ENCODE measurements at places on chromosomes 7 and 10.
A peak's percentile ranks its signal among the peaks of the same experiment; 100 is the strongest.

- no peak for DNase-seq
Measured at GRCh38 chr7:158447506-158448171, 140.0 kb downstream of the PTPRN2 start.

- no peak for DNase-seq
Measured at GRCh38 chr7:17422966-17423365, 124.5 kb downstream of the AHR start.

- DNase-seq: no peak
Measured at GRCh38 chr10:13056456-13057077, 43.4 kb upstream of the OPTN start.

- DNase-seq: no peak
Measured at GRCh38 chr7:4249241-4249640, 432.9 kb upstream of the FOXK1 start.

DNA sequence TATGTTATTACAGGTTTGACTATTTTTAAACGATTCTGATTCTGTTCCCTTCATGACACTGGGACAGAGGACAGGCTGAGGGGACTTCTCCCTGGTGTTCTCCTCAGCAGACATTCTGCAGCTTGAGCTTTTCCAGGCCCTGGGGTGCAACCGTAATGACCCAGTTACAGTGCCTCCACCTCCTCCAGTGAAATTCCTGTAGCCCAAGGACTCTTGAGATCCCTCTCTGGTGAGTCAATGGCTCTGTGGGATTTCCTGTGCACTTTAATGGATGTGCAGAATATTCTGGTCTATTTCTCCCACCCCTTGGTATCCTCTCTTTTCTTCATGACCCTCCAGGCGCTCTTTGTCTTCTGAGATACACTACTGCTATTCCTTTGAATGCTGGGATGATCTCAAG, 319.3 kb downstream of the INHBA start:
- DNase-seq: no peak

DNA sequence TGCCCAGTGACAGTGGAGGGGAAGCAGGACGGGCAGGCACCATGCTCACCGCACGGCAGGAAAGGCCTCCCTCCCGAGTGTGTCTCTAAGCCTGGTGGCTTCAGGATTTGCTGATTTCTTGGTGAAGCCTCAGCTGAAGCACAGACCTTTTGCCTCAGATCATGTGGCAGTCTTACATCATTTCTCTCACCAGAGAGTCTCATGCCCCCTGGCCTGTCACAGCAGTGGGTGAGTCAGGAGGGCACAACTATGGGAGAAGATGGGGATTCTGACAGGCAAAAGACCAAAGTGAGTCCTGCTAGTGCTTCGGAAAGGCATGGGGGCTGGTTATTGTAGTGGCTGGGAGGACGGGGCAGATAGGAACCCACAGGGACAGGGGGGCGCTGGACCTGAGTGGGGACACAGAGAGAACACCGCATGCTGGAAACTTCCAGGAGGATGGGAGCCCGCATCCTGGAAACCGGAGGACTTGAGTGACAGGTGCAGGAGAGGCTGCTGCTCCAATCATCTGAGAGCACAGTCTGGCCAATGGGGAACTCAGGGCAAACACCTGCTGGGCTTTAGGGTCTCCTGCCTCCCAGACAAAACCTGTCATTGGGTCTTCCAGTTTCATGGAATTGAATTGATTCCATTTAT, 166.8 kb downstream of the ADARB2 start:
- no peak for DNase-seq

DNA sequence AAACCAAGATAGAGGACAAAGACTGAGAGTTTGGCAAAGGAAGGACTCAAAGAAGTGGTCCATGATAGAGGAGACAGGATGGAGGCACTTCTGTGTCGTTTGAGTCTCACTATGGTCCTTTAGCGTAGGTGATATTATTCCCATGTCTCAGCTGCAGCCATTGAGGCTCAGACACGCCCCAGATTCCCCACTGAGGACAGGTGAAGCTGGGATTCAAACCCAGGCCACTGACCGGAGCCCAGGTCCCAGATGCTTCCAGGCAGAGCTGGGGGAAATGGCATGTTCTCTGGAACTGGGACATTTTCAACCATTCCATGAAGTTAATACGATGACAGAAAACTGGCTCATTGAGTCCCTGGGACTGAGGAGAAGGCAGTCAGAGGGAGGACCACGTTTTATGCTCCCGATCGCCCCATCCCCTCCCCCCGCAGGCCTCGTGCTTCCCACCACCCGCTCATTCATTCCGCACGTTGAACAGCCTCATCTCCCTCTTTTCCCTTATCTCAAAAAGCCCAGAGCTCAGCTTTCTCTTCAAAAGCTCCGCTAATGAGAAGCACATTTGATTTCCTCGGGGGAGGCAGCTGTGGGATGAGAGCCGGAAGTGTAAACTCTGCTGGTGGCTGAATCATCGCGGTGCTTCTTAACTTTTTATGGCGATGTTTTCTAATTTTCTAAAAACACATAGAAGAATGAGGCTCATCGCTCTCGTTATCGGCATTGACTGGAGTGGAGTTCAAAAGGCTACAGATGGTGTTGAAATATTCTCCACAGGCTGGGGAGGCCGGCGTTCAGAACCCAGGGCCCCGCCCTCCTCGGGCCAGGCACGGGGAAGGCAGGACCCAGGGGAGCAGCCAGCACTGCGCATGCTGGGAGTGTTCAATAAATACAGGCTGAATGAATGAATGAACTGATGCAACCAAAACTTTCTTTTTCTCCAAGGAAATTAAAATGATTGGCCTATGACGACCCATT, 64.0 kb downstream of the OAT start:
- peak; percentile 95 for DNase-seq

GRCh38 chr7:157292770-157293412, 43.9 kb upstream of the DNAJB6 start:
- no peak for DNase-seq

GRCh38 chr7:94453898-94454297, 55.7 kb upstream of the CASD1 start:
- DNase-seq: no peak

- peak; percentile 81 for DNase-seq
Measured at GRCh38 chr7:95478272-95479037, 7.3 kb upstream of the ASB4 start.

DNA sequence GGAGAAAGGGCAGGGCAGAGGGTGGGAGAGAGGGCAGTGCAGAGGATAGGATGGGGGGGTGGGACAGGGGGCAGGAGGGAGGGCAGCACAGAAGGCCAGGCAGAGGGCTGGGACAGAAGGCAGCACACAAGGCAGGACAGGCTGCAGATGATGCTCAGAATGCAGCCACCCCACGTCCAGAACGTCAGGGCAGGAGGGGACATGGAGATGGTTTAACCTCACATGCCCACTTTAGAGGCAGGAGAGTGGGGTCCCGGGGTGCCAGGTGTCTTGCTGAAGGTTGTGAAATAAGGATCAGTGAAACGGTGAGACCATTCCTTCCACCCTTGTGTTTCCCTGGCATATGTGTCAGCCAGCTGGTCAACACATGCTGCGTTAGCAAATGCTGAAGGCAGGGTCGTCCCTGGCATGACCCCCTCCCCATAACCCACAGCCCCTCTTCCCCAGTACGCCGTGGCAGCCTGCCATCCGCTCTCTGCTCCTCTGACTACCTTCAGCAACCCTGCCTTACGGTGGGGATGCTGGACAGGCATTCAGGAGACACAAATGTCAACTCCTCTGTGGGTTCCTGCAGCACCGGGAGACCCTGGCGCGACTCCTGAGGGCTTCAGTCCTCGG, 592.1 kb downstream of the DNAJB6 start:
- DNase-seq: no peak

DNA sequence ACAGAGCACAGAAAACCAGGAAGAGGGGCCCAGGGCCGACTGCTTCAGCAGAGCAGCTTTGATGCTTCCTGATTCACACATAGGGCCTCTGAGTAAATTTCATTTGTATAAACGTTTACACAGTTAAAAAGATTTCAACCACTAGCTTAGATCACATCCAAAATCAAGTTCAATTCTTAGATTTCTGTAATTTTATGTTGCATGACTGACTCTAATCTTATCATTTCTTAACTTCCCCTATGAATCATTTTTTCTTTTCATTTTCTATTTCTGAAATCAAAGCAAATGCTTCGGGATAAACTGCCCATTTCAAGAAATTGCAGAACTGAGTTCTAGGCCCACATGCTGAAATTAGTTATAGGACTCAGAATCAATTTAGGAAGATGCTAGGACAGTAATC, 224.7 kb downstream of the INHBA start:
- DNase-seq: peak; percentile 11

DNA sequence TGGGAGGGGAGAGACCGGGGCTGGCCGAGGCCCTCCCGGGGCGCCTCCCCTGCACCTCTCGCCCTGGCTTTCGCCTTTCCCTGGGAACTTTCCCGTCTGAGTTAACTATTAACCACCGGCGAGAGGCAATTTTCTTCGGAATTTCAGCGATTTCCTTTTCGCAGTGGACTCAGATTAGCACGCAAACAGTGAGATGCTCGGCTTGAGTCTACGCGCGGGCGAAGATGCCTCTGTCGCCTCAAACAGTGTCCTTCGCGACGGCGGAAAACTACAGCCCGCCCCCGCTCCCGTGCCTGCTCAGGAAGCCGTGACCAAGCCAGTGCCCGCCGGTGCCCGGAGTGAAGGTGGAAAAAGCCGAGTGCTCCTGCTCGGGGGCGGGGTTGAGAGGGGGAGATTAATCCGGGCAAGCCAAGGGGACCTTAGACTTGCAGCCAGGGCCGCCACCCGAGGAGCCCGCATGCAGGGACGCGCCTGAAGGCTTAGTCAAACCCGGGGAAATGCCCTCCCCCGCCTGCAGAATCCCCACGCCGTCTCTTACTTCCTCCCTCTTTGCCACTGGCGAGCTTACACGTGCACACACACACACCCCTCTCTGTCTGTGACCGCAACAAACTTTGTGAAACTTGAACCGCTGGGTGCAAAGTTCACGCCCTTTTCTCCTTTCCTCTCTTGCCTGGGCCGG, 14.5 kb upstream of the PAX2 start:
- DNase-seq: peak; percentile 24

DNA sequence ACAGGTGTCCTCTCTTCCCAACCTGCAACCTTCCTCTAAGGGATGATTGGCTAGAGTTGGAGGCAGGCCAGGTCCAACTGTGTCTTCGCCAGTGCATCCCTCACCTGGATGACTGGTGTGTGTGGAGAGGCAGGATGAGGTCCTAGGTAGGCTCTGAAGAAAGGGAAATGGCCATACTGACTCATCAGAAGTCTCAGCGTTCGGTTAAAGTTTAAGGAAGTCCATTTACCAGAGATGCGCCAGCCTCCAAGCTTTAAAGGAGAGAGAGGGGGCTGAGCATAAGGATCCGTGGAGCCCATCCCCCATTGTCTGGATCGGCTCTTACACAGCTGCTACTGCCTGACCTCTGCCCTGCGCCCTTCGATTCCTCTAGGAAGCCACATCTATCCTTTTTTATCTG, 4.4 kb downstream of the KEL start:
- DNase-seq: no peak

- no peak for DNase-seq
Measured at GRCh38 chr10:70053841-70054288, 1.2 kb downstream of the MACROH2A2 start.

Data from OCI-M1 (cell line).